ENCODE measurements at places on chromosomes 3 and 15.

DNA sequence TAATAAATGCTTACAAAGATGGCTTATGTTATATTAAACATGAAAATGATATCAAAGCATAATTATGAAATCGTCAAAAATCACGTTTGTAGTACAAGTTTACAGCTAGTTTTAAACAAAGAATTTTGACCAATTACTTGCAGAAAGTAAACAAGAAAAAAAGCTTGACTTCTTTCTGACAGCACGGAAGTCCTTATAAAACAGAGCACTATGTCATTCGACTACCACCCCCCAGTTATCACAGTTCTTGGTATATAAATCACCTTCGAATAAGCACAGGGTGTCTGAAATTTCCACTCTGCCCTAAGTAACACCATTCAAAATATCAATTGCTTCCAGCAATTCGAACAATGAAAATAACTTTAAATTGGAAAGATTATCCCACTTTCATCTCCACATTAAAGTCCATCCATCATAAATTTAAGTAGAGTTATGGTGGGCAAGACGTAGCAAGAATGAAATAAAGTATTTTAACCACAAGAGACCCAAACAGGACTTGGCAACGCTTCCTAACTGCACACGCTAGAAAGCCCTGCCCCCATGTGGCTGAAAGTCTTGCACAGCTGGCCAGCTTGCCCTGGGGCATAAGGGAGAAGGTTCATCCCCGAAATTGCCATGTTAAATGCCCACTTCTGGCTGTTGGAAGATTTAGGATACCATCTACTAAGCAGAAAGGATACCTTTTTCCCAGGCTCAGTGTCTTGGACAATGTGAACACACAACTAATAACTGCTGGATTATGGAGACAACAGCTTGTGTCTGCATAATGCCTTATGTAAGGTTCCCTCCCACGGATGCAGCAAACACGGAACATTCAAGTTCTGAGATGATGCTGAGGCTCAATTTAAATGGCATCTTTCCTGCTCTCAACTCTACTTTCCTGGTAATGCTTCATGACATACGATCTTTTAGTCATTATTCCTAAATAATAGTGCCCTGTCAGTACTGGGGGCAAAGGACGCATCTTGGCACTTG is 116.4 kb upstream of the TJP1 start:
- DNase-seq: no peak

DNA sequence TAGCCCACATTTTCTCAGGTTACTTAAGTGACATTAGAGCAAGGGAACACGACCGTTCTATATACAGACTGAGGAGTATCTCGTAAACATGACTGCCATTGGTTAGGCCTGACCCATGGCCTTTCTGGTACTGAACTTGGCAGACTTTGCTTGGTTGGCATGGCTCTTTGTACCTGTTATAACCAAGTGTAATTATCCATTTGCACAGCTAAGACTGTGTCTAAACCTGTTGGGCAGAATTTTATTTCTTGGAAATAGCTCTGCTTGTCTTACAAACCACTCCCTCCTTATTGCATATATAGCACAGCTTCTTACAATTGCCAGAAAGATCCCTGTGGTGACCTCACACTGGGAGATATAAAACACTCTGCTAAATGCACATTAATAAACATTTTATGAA is 106.9 kb downstream of the P2RY1 start:
- no peak for DNase-seq

DNA sequence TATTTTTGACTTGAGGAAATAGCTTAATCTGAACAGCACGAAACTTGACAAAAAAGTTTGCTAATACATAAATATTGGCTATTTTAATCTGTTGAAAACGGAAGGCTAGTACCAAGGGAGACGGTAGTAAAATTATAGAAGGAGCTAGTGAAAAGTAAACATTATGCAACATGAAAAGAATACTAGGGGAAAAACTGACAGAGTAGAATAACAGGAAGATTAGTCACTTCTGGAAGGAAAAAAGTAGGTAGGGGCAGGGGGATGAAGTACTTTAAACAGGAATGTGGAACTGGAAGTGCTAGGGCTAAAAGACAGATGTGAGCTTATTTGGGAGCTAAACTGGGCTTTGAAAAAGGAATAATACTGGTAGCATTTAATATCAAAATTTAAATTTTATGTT is 60.1 kb downstream of the MBNL1 start:
- DNase-seq: no peak

DNA sequence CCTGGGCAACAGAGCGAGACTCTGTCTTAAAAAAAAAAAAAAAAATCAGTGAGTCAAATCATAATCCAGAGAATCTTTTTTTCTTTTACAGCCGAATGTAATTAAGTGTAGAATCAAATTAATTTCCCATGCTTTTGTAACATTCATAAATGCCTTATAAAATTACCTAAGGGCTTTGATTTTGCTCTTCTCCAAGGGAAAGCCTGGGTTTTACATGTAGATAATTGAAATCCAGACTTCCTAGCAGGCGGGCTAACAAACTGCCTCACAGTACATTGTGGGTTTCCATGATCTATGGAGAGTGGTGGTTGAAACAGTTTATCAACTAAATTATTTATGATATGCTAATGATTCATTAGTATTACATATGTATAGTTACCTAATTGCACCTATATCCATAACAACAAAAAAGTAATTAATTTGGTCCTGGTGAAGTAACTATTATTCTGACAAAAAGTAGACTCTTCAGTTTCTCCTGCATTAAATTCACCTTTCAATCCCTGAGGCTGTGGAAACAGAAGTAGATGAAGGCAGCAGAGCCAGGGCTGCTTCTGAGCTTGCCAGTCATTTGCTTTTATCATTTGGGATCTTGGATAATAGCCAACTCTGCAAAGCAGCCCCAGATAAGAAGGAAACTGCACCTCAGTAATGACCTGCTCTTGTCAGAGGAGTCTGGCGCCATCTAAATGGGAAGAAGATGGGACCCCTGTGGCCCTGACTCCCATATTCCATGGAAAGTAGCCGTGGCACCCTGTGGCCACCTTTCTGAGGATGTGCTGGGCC is 9.5 kb downstream of the CCR9 start:
- DNase-seq: no peak

DNA sequence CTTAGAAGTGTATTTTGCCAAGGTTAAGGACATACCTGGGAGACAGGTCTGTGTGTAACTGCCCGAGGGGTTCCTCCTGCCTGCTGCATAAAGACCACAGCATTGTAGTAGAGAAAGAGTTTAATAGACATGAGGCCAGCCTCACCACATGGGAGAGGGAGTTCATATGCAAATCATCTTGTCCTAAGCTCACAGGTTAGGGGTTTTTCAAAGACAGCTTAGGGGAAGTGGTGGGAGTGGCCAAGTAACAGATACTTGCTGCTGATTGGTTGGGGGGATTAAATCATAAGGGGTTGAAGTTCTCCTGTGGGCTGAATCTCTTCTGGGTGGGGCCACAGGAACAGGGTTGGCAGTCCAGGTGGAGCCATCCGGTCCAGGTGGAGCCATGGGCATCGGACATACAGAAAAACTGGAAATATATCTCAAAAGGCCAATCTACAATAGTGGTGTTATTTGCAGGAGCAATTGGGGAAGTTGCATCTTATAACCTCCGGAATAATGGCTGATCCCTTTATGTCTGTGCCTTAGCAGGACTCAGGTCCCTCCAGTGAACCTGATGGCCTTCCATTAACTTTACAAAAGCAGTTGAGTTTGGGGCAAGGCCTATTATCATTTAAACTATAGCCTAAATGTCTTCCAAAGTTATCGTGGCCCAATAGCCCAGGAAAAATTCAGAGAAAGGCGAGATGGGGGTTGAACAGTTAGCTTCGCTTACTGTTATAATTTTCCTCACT is 86.0 kb upstream of the MFGE8 start:
- DNase-seq: no peak
